ENCODE measurements at places on chromosomes 7 and 10. TPM values are rescaled to one million over a fixed set of nuclear protein-coding genes. Genes with fewer than 3 reads are reported as not detected.

LIPJ gene
- not detected for total RNA-seq

TDRD1 gene
- not detected for total RNA-seq

STK31 gene
- not detected for total RNA-seq

KCNMA1 gene
- 7.0 TPM for total RNA-seq

COL1A2 gene
- total RNA-seq, result 2,173 TPM

GPR37 gene
- total RNA-seq, result 6.5 TPM

DYNC1I1 gene
- total RNA-seq, result 0.13 TPM

CFAP46 gene
- total RNA-seq, result 4.1 TPM

CD36 gene
- 10.8 TPM for total RNA-seq

FAM131B gene
- 3.9 TPM for total RNA-seq

PCDH15 gene
- not detected for total RNA-seq

RAPGEF5 gene
- total RNA-seq, result 1.8 TPM

BCL7B gene
- total RNA-seq, result 45.7 TPM

ZSWIM8 gene
- total RNA-seq, result 90.1 TPM

LRRC72 gene
- total RNA-seq, result not detected

ACHE gene
- 1.7 TPM for total RNA-seq

GPR146 gene
- 3.7 TPM for total RNA-seq

TMEM26 gene
- total RNA-seq, result 1.9 TPM

HOXA5 gene
- total RNA-seq, result 134 TPM

AGR2 gene
- total RNA-seq, result not detected

Data from epithelial cell of alveolus of lung (primary cell).